ENCODE measurements at places on chromosomes 7 and 10.
A peak's percentile ranks its signal among the peaks of the same experiment; 100 is the strongest.

- peak; percentile 69 for DNase-seq
Measured at GRCh38 chr7:92448205-92448747, 994 bp downstream of the GATAD1 start.

DNA sequence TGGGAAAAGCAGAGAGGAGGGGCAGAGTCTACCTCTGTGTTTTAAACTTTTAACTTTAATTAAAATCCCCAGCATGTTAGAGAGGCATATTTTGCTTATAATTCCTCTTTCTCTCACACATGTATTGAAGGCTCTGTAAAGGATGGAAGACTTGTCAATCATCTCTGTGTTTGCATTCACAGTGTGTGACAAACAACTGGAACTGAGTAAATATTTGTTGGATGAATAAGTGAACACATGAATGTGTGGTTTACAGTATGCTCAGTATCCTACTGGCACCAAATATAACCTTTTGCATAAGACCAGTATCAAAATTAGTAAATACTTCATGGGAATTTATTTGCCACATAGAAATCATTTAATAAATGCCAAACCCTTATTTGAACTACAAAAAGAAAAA lies 829.0 kb downstream of the GRID1 start:
- DNase-seq = no peak

DNA sequence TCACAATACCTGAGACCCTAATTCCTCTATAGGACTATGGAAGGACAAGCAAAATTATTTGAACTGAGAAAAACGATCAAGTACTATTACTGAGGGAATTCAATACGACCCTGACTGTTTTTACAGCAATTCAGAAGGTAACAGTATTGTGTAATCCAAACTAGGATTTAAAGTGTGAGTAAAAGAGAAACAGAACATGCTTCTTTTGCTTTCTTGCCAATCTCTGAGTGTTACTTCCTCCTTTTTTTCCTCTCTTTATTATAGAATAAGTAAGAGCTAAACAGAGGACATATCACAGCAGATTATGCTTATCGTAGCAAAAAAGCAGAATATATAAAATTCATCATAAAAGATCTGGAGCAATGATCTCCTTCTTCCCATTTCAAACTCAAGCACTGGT lies 292.1 kb downstream of the THSD7A start:
- DNase-seq = no peak

- DNase-seq = no peak
Measured at GRCh38 chr10:78849115-78849514, 219.7 kb upstream of the ZMIZ1 start.

Data from lung microvascular endothelial cell (primary cell).